ENCODE measurements at places on chromosomes 3 and 15. TPM values are rescaled to one million over a fixed set of nuclear protein-coding genes. Genes with fewer than 3 reads are reported as not detected.

The CRYBG3 gene
- total RNA-seq: 4.9 TPM

The MAN2C1 gene
- 119 TPM for total RNA-seq

The THRB gene
- not detected for total RNA-seq

The STAC gene
- 0.26 TPM for total RNA-seq

The PDE12 gene
- total RNA-seq: 19.2 TPM

The STARD9 gene
- total RNA-seq: 4.0 TPM

The SUMF1 gene
- total RNA-seq: 3.5 TPM

The ALPK3 gene
- 0.05 TPM for total RNA-seq

The GBE1 gene
- total RNA-seq: 40.1 TPM

The TRANK1 gene
- total RNA-seq: 12.0 TPM

The TMEM212 gene
- not detected for total RNA-seq

The LXN gene
- total RNA-seq: 13.9 TPM

The NEIL1 gene
- 6.9 TPM for total RNA-seq

The HLTF gene
- total RNA-seq: 19.0 TPM

The PLIN1 gene
- 0.39 TPM for total RNA-seq

- no peak for DNase-seq
These were observed 11.4 kb upstream of the HTR3E start for GRCh38 chr3:184085389-184085852.

- DNase-seq: no peak
These were observed 109.2 kb upstream of the TPM1 start for GRCh38 chr15:62933386-62933785.

DNA sequence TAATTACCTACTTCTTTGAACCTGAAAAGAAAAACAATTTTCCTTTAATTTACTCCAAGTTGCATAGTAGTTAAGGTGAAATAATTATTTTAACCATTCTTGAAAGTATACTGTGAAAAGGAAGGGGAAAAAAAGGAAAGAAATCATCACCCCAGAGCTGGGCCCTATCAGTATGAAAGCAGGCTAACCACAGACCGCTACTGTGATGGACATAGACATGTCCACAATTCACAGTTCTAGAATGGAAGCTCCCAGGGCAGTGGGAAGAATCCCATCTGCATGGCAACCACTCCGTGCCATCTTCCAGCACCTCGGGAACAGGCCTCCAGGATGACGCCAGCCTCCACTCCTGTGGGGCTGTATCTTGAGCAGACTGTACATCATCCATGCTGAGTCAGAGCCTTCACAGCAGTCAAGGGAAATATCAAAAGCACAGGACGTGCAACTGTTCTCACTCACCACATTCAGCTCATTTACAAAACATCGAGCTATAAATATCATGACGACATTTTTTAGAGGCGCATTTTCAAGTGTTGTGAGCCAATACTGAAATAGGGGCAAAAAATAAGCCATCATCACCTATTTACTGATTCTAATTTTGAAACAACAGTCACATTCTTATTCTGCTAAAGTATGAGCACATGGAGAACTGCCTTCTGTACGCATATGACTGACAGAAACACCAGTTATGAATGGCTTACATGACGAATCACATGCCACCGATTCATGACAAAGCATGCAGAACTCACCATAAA lies 119.7 kb downstream of the SNRK start:
- peak; percentile 17 for DNase-seq

DNA sequence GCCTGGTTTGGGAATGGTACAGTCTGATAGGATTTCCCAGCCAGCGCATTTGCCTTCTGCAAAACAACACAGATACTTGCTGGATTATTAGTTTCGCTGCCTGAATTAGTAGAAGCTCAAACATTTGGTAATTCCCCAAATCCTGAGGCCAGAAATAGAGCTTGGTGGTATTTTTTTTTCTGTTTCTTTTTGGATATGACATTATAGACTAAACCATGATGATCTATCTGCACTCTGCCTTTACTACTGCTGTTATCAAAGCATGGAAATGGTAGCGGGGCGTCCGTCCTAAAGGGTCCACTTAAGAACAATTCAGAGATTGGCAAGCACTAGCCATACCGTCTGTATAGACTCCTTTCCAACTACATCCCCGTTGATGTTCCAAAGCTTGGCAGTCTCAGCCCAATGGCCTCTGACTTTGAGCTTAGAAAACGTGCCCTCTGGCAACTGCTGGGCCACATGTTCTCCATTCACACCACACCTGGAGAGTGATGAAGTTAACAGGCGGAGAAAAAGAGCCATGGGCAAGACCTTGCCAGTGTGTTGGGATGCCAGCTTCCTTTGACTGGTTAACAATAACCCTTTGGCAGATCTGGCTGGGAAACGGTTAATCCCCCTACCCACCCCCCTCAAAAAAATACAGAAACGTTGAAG lies 241.0 kb upstream of the NR2F2 start:
- no peak for DNase-seq

GRCh38 chr3:35777065-35777464 lies 137.7 kb downstream of the ARPP21 start:
- no peak for DNase-seq

DNA sequence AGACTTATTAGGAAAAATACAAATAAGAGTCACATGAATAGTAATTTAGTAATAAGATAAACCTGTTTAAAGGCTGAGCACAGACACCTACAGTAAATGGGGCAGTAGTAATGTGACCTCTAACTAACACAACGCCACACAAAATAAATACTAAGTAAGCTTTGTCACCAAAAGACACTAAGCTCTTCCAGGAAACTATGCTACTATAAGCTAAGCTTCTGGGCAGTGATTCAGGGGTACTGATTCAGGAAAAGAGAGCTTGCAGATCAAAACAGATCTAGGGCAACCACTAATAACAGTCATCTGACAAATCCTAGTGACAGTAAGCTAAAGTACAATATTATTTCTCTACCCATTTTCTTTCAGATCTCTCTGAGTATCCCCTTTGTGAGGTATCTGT lies 68.8 kb downstream of the PLOD2 start:
- no peak for DNase-seq

DNA sequence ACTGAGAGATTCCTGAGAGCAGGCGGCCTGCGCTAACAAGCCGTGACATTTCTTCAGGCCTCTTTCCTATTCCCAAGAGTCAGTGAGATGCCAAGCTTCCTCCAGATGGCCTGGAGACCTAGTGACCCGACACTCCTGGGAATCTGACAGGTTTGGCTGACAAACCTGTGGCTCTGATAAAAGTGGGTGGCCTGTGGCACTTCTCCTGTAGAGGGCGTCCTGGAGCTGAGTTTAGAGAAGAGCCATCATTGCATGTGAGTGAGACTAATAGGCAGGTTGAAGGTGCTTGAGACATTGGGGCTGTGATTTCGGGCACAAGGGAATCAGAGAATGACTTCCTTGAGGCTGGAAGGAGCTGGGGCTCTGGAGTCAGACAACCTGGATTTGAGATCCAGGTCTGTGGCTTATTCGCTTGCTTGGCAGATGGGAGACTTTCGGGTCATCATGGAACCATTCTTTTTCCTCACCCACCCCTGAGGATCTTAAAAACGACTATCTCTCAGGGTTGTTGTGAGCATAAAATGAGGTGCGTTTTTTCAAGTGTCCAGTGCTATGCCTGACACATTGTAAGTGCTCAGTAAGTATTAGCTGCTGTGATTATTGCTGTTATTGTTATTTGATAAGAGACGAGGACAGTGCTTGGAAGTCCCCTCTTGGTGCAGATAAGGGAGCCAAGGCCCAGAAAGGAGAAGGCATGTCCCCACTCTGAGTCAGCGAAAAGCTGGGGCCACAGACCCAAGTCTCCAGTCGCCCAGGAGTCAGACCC lies 77.2 kb downstream of the SCN10A start:
- peak; percentile 72 for DNase-seq

GRCh38 chr3:8665407-8665896 lies 20.9 kb upstream of the SSUH2 start:
- no peak for DNase-seq

DNA sequence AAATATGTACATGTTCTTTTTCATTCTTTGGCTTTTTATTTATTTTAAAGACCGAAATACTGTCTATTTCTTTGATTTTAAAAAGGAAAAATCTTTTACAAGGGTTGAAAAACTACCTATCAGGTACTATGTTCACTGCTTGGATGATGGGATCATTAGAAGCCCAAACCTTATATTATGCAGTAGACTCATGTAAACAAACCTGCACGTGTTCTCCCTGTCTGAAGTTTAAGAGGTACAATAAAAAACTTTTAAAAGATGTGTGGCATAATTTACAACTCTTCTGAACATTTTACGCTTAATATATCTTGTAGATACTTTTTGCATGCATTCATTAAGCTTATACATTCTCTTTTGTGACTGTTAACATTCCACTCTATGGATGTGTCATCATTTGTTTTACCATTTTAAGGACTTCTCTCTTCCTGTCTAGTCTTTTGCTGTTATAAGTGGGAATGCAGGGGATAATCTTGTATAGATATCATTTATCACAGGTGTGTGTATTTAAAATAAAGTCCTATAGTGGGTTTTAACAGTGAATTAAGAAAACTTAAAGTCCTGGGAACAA lies 6.2 kb downstream of the MGA start:
- DNase-seq: no peak

DNA sequence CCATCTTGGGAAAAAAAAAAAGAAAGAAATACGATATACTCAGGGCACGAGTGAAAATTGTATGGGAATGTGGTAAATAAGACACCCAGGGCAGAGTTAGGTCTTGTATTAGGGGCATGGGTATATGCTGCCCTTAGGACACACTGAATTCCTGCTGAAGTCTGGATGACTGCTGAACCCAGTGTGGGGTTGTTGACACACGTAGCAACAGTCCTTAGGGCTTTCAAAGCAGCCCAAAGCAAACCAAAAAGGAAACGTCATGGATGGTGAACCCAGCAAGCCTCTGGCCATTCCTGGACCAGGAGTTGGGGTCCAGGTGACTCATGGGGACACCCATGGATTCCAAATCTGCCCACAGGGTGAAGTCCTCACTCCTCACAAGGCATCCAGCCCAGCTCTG lies 27.1 kb upstream of the SEMA3F start:
- DNase-seq: no peak

- no peak for DNase-seq
These were observed 88.3 kb upstream of the ACP3 start for GRCh38 chr3:132228923-132229322.

DNA sequence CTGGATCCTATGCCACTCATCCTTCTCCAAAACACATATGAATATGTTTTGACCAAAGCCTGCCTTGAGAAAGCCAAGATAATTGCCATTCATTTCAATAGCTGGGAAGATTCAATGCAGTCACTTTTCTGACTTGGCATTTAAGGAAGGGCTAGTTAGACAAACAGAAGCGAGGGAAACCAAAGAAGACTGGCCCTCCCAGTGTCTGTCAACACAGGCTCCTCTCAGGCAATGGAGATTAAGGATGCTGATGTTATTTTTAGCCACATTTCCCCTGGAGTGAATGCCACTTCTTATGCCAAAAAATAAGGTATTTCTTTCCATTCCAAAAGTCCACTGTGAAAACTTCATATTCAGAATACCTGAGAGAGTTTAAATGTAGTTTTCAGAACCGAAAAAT lies 101.7 kb downstream of the P3H2 start:
- no peak for DNase-seq

- DNase-seq: no peak
These were observed 20.9 kb downstream of the ST3GAL6 start for GRCh38 chr3:98784042-98784441.

GRCh38 chr3:105533960-105534359 lies 167.3 kb downstream of the ALCAM start:
- no peak for DNase-seq

- DNase-seq: peak; percentile 5
These were observed 89.8 kb downstream of the LRRC3B start for GRCh38 chr3:26712211-26713026.

DNA sequence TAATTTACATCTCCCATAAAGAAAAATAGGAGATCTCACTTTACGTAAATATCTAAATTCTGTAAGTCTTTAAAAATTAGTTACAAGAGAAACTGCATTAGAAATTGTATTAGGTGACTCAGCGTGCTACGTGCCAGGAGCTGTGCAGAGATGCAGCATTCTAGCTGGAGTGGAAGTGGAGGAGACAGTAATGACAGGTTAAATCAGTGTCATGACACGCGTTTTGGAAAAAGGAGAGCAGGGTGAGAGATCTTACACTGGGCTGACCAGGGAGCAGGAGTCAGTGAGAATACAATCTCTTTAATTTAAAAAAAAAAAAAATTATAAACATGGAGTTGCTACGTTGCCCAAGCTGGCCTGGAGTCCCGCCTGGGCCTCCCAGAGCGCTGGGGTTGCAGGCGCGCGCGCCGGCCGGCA lies 635 bp downstream of the TUBGCP5 start:
- no peak for DNase-seq

GRCh38 chr3:3165650-3166049 lies 13.8 kb downstream of the CRBN start:
- no peak for DNase-seq

- DNase-seq: no peak
These were observed 122.5 kb downstream of the ADAM10 start for GRCh38 chr15:58627046-58627445.

DNA sequence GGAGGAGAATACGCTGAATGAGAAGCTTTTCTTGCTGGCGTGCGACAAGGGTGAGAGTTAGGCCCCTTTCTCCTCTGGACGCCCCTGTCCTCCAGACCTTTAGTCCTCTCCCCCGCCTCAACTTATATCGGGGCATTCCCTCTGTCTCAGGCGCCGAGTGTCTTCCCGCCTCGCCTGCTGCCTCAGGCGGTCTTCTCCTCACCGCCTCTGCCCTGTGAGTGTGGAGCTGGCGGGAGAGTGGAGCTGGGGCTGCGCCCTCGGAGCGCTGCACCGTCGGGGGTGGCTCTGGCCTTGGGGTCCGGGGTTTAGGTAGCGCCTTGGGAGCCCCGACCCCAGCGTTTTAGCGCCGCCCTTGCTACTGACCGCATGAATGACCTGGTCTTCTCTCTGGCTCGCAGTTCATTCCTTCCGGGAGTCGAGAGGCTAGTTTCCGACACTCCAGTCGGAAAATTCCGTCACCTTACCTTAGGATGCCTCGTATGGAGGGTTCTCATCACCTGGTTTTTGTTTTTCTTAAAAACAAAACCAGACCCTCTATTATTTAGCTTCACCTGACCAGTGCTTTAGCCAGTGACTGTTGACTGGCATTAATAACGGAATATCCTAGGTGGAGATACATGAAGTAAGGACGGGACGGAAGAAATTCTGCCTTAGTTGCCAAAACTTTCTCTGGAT lies 985 bp downstream of the TRPC1 start:
- DNase-seq: no peak

GRCh38 chr3:2317521-2317920 lies 218.9 kb downstream of the CNTN4 start:
- DNase-seq: no peak

- no peak for DNase-seq
These were observed 2.0 kb downstream of the CORO2B start for GRCh38 chr15:68580883-68581155.

- no peak for DNase-seq
These were observed 249.9 kb upstream of the LRTM1 start for GRCh38 chr3:55177749-55178148.

- peak; percentile 6 for DNase-seq
These were observed 13.2 kb downstream of the ISG20 start for GRCh38 chr15:88651971-88652370.

GRCh38 chr15:44729408-44730127 lies 6.8 kb upstream of the TRIM69 start:
- DNase-seq: peak; percentile 58

- no peak for DNase-seq
These were observed 18.0 kb downstream of the SRGAP3 start for GRCh38 chr3:9231471-9231870.
